Mammary epithelial cell (primary cell): ENCODE measurements at places on chromosomes 3 and 15. TPM values are rescaled to one million over a fixed set of nuclear protein-coding genes. Genes with fewer than 3 reads are reported as not detected.

The COL7A1 gene
- 312 and 425 TPM in 2 replicates for total RNA-seq

The SV2B gene
- total RNA-seq, result 0.40 and 1.4 TPM in 2 replicates

The SAXO2 gene
- 4.2 TPM for total RNA-seq

The OXTR gene
- total RNA-seq, result 8.0 TPM

The SEC11A gene
- 133 and 146 TPM in 2 replicates for total RNA-seq

DNA sequence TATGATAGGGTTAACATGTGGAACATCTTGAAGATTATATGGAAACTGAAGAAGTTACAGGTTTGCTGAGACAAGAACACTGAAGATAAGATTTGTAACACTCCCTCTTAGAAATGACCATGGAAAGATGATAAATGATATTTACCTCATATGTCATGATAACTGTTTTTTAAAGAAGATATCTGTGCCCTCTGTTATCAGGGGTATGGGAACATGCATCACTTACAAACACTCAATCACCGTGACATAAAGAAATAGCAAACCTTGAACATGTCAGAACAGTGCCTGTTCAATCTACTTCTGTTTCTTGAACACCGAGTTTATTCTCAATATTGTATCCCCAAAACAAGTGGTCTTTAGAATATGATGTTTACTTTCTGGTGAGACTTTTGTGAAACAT is 149.4 kb downstream of the ROBO2 start:
- no peak for DNase-seq

DNA sequence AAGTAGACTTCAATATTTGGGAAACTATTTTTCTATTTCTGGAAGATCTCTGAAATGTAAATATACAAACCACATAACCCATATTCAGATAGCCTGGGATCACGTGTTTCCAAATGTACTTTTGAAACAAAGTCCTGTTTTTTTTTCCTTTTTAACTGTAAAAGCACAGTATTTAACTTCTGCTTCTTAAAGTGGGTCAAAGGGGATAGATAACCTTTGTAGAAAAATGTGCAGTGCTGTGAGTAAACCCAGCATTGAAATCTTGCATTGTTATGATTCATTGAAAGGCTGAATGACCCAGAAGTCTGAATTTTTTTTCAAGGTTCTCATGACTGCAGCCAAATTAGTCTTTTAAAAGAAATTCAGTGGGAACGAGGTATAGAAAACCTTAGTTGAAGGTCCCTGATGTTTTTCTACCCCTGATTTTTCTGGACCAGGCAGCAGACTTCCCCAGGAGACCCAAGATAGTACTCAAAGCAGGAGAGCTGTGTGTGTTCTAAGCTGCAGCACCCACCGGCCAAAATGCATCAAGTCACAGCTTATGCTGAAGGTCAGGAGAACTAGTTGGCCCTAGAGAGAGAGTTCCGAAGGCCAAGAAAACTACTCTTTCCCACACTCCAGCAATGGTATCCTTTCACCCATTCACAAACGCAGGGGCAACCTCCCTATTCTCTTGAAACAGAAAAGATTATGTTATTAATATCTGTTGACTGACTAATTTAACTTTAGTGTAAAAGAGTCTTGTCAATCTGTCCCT is 43.6 kb upstream of the APH1B start:
- no peak for DNase-seq

- no peak for DNase-seq
Measured at GRCh38 chr3:171888466-171888865, 45.3 kb downstream of the TMEM212 start.

DNA sequence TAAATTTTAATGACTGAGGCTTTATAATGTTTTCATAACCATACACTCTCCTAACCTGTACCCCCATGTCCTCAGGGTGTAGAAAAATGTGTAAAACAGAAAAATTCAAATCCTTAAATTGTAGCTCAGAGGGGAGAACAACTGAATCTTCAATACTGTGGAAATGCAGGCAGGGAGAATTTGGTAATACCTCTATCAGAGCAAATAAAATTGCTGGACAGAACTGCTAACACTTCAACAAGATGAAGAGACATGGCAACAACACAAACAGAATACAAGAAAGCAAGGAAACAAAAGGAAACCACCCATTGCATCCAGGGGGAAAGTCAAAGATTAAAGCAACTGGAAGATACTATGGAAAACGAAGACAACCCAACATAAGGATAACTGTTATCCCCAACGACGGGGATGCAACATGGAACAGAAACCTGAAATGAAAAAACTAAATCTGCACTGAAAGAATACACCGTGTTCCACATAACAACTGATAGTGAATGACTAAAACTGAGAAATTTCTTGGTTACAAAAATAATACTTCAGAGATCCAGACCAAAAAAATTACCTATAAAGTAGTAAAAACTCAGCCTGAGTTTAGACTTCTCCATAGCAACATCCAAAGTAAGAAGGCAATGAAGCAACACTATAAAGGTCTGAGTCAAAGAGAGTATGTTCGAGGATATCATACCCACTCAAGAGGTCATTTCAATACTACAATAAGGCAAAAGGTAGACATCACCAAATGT is 48.5 kb downstream of the HACD2 start:
- DNase-seq, result no peak

- no peak for DNase-seq
Measured at GRCh38 chr15:65363306-65363705, 14.5 kb downstream of the IGDCC3 start.

GRCh38 chr15:49664716-49665115 is 43.9 kb downstream of the DTWD1 start:
- DNase-seq, result no peak

DNA sequence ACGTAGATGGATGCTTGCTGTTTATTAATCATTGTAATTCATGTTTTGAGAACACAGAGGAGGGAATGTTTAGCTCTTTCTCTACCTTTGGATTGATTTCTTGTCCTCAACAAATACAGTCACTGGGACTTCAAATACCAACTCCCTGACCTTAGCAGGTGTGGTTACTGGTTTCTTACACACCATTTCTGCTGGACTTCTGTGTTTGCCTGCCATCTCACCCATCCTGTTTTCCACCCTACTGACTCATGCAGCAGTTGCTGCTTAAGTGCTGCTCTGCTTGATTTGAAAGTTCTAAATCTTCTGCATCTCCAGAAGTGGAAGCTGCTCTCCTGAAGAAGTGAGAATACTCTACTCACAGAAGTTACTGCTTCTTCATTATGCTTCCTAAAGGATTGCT is 170.3 kb downstream of the ZPLD1 start:
- peak; percentile 11 for DNase-seq

- DNase-seq, result no peak
Measured at GRCh38 chr15:48459571-48460442, 128.6 kb downstream of the DUT start.

- DNase-seq, result peak; percentile 83
Measured at GRCh38 chr15:44726568-44727484, 9.5 kb upstream of the TRIM69 start.
